ENCODE measurements at places on chromosomes 16 and 17. TPM values are rescaled to one million over a fixed set of nuclear protein-coding genes. Genes with fewer than 3 reads are reported as not detected.

DNA sequence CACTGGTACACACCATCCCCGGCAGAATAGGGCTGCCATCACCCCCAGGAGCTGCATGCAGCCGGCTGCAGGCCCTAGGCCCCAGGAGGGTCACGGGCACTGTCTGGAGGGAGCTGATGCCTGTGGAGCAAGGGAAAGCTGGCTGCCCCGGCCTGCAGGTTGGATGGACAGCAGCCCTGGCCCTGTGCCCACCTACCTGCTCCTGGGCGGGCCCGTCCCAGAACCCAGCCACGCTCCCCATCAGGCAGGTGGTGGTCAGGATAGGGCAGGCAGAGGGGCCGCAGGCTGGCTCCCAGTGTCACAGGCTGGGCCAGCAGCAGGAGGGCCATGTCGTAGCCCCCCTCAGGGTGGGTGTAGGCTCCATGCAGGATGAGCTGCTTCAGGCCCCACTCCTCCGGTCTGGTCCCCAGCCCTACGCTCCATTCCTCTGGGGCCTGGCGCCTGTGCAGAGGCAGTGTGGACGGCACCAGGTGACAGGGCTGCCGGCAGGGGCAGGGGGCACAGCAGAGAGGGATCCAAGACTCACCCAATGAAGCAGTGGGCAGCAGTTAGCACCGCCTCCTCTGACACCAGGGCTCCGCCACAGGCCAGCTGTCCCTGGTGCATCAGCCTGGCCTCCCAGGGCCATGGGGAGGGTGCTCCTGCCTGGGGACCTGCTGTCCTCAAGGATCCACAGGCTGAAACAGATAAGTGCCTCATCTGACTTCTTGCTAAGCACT lies 4.0 kb downstream of the PRSS53 start:
- no peak for DNase-seq

Gene EME1
- polyA plus RNA-seq, result 5.8 TPM

Gene FN3KRP
- 41.1 TPM for polyA plus RNA-seq

DNA sequence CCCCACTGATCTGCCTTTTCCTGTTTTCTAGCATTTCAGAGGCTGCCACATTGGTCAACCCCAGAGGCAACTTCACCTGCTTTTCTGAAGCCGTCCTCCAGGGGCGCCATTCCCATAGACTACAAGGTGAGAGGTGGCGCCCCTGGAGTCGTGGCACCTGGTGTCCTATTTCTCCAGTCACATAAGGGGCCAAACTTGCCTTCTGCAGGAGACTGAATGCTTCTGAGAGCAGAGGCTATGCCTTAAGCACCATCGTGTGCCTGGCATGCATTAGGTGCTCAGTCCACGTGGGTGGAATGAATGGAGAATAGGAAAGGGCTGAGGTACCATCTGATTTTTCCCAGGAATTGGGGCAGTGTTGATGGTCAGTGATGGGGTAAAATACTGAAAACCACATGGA lies 164.8 kb downstream of the HAPSTR1 start:
- DNase-seq, result no peak

DNA sequence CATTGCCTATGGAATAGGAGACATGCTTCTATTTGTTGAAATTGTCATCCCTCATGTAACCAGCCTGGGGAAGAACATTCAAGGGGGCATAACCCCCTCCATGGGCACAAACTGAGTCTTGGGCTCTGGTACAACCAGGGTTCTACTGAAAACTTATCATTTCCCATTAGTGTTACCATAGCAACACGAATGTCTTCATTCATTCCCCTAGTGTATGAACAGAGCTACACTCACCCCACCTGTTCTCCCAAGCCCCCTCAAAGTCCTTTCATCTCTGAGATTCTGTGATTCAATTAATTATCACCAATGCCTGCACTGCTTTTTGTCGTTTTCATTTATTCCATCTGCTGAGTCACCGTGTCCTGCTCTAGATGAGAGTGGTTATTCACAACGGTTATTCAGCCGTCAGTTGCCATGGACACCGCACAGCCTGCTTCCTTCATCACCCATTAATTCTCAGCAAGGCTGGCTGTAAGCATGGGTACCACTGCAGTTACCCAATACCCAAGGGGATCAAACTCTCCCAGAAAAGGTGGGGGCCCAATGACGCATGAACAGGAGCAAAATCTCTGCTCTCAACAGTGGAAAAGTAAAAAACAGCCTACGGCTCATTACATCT lies 1.6 kb upstream of the GAST start:
- DNase-seq, result no peak

Gene TBC1D28
- polyA plus RNA-seq, result not detected

DNA sequence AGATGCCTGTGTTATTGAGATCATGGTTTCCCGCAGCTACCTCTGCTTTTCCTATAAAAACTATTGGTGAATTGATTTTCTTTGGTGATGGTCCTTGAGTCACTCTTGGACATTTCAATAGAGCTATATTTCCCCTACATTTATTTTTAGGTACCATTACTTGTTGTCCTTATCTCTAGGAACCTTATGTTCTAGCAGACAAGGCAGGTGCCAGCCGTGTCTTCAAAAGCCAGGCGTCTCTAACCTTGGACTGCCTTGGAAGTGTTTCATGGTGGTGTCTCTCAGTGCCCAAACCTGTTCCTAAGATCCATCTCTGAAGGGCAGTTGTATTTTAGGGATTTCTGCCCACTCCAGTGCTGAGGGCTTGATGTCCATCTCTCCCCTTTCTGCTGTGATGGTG lies 77.4 kb upstream of the CLEC18A start:
- no peak for DNase-seq

DNA sequence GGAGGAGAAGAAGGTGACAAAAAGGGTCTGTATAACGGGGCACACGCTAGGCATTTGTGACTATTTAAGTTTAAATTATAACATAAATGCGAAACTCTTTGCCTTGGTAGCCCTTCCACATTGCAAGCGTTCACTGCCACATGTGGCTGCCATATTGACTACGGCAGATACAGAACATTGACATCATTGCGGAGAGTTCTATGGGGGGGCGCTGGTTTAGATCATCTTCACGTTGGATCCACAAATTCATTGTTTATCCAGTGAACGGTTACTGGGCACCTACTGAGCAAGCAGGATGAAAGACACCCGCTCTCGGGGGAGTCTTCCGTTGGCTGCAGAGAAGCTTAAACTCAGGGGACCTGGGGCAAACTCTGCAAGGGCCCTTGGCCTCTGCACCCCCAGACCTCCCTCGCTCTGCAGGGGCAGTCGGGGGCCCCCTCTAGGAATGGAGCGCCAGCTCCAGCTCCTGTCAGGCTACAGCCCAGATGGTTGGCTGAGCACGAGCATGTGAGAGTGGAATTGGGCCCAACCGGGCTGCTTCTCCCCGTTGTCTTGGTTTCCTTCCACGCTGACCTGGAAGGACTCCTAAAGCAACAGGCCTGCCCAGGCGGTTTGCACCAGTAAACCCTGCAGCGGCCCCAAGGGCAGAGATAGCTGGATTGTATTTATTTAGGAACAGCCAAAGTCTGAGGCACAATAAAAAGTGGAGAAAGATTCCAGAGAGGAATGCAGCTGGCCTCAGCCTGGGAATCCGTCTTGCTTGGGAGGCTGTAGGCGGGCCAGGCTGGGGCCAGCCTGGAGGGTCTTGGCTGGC lies 172.2 kb downstream of the SEC14L1 start:
- DNase-seq, result no peak

DNA sequence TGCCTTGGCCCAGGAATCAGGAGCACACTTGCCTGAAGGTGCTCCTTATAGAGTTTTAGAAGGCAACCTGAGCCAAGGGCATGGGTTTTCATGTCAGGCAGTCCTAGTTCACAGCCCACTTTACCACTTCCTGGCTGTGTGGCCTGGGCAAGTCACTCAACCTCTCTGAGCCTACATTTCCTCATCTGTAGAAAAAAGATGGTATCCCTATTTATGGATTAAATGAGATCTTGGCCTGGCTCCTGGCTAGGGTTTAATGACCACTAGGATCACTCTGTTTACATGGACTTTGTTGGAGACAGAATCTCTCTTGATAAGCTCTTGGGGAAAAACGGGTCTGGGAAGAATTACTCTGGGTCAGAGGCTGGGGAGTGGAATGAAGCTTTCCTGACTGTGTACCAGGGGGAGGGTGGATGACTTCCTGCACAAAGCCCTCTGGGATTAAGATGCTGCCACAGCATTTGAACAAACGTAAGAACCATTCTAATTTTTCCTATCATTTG lies 2.3 kb downstream of the MT2A start:
- no peak for DNase-seq

GRCh38 chr17:13005530-13005929 lies 12.3 kb downstream of the ELAC2 start:
- DNase-seq, result no peak
